Thoracic aorta (tissue), 2 donors: ENCODE measurements at places on chromosomes 7 and 10.

DNA sequence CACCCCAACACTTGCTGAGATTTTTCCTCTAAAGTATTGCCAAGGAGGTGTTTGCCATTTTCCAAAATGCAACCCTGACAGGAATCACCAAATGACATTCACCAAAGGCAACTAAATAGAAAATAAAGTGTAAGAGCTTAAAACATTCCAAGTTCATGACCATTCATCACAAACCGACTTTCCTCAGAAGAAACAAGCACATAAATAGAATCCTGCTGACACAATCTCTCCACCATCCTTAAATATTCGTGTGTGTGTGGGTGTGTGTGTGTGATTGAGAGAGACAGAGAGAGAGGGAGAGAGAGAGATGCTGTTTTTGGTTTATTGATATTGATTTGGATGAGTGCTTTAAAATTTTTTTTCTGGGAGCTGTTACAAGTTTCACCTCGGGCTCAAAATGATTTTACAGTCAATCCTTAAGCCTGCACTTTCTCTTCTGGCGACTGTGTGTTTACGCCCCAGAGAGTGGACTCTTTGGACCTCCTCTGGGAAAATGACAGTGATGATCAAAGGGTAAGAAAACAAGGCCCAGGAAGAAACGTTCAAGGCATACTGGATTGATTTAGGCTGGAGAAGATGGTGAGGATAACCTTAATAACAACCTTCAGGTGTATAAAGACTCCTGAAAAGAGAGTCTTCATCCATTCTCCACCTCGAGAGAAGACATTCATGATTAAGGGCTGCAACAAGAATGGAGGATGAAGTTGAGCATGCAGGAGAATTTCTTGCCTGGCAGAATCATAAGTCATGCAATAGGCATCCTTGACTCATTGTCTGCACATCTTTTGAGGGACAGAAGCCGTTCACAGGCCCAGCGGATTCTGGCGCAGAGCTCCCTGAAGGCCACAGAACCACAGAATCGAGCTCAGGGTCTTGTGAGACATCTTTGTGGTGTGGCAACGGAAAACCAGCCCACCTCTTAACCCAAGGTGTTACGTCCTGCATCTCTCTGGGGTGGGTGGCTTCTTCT lies 104.4 kb upstream of the FGFR2 start:
- peaks cover 4% of the 10 kb centered on the region for H3K4me1 ChIP-seq
- no peaks in the 10 kb centered on the region for H3K36me3 ChIP-seq
- H3K27me3 ChIP-seq, result no peaks in the 10 kb centered on the region
- no peak overlapping the region for H3K27ac ChIP-seq
- DNase-seq, result no peak

DNA sequence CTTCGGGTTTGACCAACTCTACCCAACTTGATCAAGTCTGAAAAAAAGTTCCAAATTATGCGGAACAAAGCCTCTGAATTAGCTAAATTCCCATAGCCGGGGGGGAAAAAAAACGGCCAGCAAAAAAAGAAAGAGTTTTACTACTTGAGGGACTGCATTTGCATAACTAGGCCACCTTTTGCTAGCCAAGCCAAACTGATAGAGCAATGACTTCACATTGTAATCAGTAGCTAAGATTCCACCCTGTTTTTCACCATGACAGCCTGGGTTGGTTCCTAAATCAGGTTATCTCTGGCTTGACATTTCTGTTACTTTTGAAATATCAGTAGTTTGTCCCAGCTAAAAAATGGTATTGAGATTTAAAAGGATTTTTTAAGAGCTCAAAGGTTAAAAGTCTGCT lies 31.4 kb upstream of the CREB3L2 start:
- H3K36me3 ChIP-seq, result no peaks in the 10 kb centered on the region
- no peak overlapping the region for H3K27ac ChIP-seq
- H3K27me3 ChIP-seq, result no peaks in the 10 kb centered on the region
- H3K4me1 ChIP-seq, result no peaks in the 10 kb centered on the region
- DNase-seq, result no peak

DNA sequence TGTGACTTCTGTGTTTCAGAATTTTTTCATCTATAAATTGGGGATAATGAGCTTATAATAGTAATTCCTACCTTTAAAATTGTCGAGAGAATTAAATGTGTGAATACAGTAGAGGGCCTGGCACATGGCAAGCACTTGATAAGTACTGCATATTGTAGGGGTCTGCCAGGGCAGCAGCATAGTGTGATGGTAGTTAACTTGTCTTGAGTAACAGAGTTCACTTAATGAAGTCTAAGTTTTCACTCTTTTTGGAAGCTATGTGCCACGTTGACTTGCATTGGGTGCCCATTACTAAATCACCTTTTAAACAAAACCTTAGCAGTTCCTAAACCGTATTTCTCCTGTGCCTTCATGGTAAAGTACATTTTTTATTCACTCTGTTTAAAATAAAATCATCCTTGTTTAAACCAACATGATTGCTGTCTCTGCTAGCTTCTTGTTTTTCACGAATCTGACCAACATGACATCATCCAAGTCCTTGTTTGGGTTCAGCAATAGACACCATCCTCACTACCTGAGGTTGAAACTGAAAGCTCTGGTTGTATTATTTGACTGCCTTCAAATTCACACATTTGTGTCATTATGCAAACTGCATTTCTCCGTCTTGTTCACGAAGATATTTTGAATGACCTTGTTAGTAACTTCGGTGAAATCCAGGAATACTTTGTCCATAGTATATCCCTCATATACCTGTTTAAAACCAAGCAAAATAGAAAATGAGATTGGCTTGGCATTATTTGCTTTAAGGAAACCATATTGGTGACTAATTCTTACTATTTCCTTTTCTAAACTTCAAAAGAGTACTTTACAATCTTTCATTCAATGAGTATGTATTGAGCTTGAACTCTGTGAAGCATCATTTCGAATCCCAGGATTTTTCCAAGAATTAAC lies 340.2 kb downstream of the SUGCT start:
- no peak overlapping the region for H3K27ac ChIP-seq
- H3K4me1 ChIP-seq, result peaks cover 3% of the 10 kb centered on the region
- no peak overlapping the region for H3K4me3 ChIP-seq

DNA sequence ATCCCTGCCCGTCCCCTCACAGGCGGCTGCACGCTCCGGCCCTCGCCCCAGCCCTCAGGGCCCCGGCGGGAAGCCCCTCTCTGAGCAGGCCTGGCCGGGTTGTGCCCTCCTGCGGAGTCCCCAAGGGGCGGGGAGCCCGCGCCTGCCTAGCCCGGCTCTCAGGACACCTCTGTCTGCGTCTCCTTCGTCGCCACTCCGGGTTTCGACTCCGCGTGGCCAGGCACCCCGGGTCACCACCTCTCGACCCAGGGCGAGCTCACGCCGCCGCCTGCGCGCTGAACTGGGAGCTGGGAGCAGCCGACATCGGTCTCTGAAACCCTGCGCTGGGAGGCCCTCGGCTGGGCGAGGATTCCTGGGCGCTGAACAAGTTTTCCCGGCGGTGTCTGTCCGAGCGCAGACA lies 6.2 kb upstream of the OGDHL start:
- no peaks in the 10 kb centered on the region for H3K4me1 ChIP-seq
- H3K27ac ChIP-seq, result no peak overlapping the region
- no peak overlapping the region for H3K4me3 ChIP-seq
- DNase-seq, result no peak

- no peak overlapping the region for H3K4me3 ChIP-seq
- no peak for DNase-seq
Observed at GRCh38 chr10:107413971-107414370, 249.5 kb upstream of the SORCS1 start.

DNA sequence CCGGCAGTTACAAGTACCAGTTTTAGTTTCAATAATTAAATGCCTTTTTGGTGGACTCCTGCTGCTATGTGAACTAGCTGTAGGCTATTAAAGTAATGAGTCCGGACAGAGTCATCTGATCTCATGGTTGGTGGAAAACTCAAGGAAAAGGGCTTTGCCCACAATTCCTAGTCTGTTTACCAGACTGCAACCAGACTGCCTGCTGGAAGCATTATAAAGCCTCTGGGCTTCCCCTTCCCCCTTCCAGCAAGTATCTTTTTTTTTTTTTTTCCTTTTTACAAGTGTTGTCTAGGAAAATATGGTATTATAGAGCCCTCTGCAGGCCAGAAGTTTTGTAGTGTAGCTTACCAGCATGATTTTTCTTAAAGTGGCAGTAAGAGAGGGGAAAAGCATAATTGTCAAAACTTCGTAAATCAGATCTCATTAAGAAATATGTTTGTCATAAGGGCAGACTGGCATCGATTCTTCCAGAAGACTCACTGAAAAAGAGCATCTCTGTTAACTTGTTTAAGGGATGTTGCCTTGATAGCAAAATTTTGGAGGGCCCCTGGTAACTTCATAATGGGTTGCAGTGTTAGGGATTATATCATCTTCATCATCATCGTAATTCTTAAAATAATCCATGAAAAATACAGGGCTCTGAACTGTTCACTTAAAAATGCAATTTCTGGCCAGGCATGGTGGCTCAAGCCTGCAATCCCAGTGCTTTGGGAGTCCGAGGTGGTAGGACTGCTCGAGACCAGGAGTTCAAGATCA lies 181.3 kb downstream of the TAX1BP1 start:
- no peaks in the 10 kb centered on the region for H3K36me3 ChIP-seq
- no peaks in the 10 kb centered on the region for H3K4me1 ChIP-seq
- H3K27me3 ChIP-seq, result no peaks in the 10 kb centered on the region
- H3K4me3 ChIP-seq, result no peak overlapping the region

DNA sequence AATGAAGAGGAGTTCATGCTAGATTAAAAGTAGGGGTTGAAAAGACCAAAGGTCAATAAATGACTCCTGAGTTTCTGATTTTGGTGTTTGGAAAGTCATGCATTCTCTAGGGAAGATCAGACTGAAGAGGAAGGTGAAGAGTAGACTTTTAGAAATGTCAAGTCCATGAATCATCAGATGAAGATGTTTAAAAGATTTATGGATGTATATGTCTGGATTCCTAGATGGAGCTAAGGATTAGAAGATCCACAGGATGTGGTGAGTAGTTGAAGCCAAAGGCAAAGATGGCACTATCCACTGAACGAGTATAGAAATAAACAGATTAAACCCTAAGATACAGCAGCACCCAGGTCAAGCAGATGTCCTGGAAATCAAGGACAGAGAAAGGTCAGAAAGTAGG lies 298.5 kb downstream of the GPAM start:
- no peak overlapping the region for H3K27ac ChIP-seq
- no peak overlapping the region for H3K4me3 ChIP-seq
- H3K4me1 ChIP-seq, result no peaks in the 10 kb centered on the region
- DNase-seq, result no peak

DNA sequence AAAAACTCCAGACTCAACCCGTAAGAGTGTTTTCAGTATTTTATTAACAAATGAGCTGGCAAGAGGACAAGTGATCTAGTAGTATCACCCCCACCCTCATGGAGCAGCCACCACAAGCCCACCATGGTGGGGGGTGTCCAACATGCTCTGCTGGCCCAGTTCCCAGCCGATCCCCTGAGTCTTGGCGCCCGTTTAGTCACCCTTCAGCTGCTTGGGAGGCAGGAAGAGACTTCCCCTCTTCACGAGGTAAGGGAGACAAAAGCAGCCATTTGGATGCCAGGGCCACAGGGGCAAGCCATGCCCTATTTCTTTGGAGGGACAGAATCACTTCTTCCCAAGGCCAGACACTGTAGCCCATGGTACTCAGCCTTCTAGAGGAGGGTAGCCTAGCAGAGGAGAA lies 54.1 kb downstream of the NOD1 start:
- H3K36me3 ChIP-seq, result no peaks in the 10 kb centered on the region
- H3K4me3 ChIP-seq, result no peak overlapping the region
- no peak for DNase-seq
- no peaks in the 10 kb centered on the region for H3K27me3 ChIP-seq
- H3K4me1 ChIP-seq, result peaks cover 8% of the 10 kb centered on the region
- no peak overlapping the region for H3K27ac ChIP-seq

DNA sequence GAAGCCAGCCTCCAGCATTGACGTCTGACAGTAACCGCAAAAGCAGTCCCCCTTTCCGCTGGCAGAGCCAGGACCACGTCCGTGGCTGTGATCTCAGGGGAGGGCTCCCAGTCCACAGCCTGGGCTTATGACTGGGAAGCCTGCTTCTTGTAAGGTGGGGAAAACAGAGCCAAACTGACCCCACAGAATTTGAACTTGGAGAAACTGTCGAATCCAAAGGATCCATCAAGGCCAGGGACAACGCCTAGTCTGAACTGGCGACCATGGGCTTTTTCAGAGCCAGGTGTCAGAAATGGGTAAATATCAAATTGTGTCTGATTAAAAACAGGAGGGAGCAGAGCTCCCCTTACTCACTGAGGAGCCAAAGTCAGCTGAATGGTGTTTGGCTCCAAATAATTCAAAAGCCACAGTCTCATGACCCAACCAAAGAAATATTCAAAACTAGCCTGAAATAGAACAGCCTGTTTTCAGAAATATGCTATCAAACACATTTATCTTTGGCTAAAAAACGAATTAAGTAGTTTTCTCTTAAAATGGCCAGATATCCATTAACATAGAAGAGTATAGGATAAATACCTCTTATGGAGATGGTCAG lies 751.4 kb upstream of the GALNT17 start:
- peaks cover 34% of the 10 kb centered on the region for H3K4me1 ChIP-seq
- DNase-seq, result no peak
- H3K36me3 ChIP-seq, result no peaks in the 10 kb centered on the region
- peak overlapping the region; percentile 87 for H3K27ac ChIP-seq
- peak overlapping the region; percentile 41 for H3K4me3 ChIP-seq
- no peaks in the 10 kb centered on the region for H3K27me3 ChIP-seq

DNA sequence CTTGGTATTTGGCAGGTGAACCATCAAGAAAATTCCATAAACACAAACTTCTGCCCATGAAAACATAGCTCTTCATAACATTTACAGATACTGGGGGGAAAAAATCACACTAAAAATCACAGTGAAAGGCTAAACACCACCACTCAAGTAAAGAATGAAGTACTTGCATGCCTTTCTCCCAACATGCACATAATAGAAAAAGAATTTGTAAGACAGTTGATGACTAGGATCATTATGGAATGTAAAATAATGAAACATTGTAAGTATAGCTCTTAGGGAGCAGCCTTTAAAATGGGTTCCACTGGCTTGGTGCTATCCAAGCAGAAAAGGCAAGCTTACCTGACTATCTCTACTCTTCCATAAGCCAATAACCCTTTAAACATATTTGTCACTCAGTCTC lies 299.9 kb upstream of the LRRN3 start:
- no peaks in the 10 kb centered on the region for H3K4me1 ChIP-seq
- H3K27ac ChIP-seq, result no peak overlapping the region
- DNase-seq, result no peak

GRCh38 chr10:91665842-91666241 lies 33.0 kb upstream of the PPP1R3C start:
- H3K27me3 ChIP-seq, result no peaks in the 10 kb centered on the region
- DNase-seq, result no peak
- H3K36me3 ChIP-seq, result no peaks in the 10 kb centered on the region
- no peak overlapping the region for H3K27ac ChIP-seq
